ENCODE measurements at places on chromosomes 2 and 18. TPM values are rescaled to one million over a fixed set of nuclear protein-coding genes. Genes with fewer than 3 reads are reported as not detected.

The ACMSD gene
- total RNA-seq: not detected

- H3K27me3 ChIP-seq: no peaks in the 10 kb centered on the region
- H3K36me3 ChIP-seq: no peaks in the 10 kb centered on the region
- no peak overlapping the region for H3K4me3 ChIP-seq
- no peak overlapping the region for H3K27ac ChIP-seq
- H3K4me1 ChIP-seq: no peaks in the 10 kb centered on the region
- no peak for DNase-seq
Measured at GRCh38 chr2:15826273-15826717, 114.1 kb upstream of the MYCN start.

DNA sequence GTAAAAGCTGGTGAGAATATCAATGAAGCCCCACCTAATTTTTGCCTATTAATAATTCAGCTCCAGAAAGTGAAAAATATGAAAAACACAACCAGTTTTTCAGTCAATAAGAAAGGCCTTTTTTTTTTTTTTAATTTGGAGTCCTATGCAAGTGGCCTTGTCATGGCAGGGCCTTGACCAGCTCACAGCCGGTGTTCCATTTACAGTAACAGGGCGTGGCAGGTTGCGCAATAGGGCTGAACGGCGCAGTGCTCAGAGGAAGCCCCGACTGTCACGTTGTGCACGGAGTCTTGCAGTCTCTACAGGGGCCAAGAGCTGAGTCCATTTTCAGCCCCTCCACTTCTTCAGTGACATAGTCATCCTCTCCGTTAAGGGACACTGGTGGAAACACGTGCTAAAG, 184.1 kb upstream of the FN1 start:
- DNase-seq: no peak
- peaks cover 24% of the 10 kb centered on the region for H3K4me1 ChIP-seq
- no peak overlapping the region for H3K27ac ChIP-seq

DNA sequence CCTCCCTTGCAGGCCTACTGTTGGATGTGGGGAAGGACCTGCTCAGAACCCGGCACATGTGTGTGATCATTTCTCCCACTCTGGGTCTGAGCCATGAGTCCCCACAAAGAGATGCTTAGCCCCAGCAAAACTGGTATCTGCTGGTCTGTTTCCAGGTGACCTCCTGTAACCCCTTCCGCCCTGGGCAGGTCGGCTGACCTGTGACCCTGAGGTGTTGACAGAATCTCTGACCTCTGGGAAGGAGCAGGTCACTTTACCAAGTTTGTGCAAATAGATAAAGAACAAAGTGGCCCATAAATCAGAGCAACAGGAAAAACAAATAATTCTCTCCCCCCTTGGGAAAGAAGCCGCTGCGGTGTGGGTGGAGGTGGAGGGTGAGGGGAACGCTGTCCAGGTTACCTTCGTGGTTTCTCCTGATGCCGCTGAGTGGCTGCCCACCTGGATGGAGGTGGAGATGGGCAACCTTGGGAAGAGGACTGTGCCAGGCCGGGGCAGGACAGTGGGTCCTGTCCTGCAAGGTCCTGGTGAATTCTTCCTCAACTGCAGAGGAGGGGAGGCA, 174.0 kb upstream of the MYCN start:
- H3K27ac ChIP-seq: no peak overlapping the region
- no peak overlapping the region for H3K4me3 ChIP-seq
- no peaks in the 10 kb centered on the region for H3K4me1 ChIP-seq
- H3K27me3 ChIP-seq: no peaks in the 10 kb centered on the region
- no peaks in the 10 kb centered on the region for H3K36me3 ChIP-seq

GRCh38 chr18:42287047-42287446, 332.0 kb downstream of the PIK3C3 start:
- H3K27me3 ChIP-seq: no peaks in the 10 kb centered on the region
- DNase-seq: no peak
- no peak overlapping the region for H3K27ac ChIP-seq
- H3K4me3 ChIP-seq: no peak overlapping the region
- no peaks in the 10 kb centered on the region for H3K4me1 ChIP-seq

- peaks cover 40% of the 10 kb centered on the region for H3K36me3 ChIP-seq
- no peaks in the 10 kb centered on the region for H3K4me1 ChIP-seq
- no peak overlapping the region for H3K4me3 ChIP-seq
- H3K27me3 ChIP-seq: no peaks in the 10 kb centered on the region
Measured at GRCh38 chr2:29147963-29148362, 32.7 kb downstream of the CLIP4 start.

The NUP35 gene
- 8.3 TPM for total RNA-seq

The IL1R2 gene
- total RNA-seq: 0.88 TPM

The NFATC1 gene
- 6.2 TPM for total RNA-seq

DNA sequence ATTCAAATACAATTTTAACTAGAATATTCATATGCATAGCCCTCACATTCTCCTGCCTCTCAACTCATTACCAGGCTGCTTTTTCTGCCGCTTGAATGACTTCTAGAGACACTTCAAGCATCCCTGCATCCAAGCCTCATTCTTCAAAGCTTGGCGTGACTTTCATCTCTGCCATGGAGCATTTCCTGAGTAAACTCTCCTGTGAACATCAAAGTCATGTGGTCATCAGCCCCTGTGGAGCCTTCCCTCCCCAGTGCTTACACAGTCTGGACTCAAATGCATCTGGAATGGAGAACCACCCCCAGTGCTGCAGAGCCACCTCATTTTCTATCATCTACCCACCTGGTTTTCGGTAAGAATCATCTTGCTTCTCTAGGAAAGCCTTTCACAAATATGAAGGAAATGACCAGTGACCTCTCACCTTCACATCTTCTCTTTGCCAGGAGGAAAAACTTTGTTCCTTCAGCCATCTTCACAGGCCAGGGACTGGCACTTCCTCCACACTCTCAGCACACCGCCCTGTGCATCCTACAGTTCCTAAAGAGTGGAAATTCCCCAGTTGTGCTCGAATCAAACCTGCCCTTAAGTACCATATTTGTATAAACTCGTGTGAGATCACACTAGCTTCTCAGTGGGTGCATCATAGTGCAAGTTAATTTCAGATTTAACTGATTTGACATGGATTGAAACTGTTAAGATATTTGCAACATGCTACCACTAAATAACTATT, 116.4 kb downstream of the COL6A3 start:
- H3K4me3 ChIP-seq: no peak overlapping the region
- H3K4me1 ChIP-seq: peaks cover 50% of the 10 kb centered on the region
- H3K36me3 ChIP-seq: no peaks in the 10 kb centered on the region
- DNase-seq: no peak
- peak overlapping the region; percentile 86 for H3K27ac ChIP-seq

GRCh38 chr2:196944570-196944969, 18.1 kb upstream of the PGAP1 start:
- H3K4me3 ChIP-seq: no peak overlapping the region
- no peaks in the 10 kb centered on the region for H3K27me3 ChIP-seq
- DNase-seq: no peak
- H3K4me1 ChIP-seq: peaks cover 2% of the 10 kb centered on the region
- H3K27ac ChIP-seq: no peak overlapping the region

GRCh38 chr2:234447963-234448362, 48.9 kb downstream of the ARL4C start:
- H3K36me3 ChIP-seq: no peaks in the 10 kb centered on the region
- no peak for DNase-seq
- H3K4me3 ChIP-seq: no peak overlapping the region
- H3K27ac ChIP-seq: peak overlapping the region; percentile 80

DNA sequence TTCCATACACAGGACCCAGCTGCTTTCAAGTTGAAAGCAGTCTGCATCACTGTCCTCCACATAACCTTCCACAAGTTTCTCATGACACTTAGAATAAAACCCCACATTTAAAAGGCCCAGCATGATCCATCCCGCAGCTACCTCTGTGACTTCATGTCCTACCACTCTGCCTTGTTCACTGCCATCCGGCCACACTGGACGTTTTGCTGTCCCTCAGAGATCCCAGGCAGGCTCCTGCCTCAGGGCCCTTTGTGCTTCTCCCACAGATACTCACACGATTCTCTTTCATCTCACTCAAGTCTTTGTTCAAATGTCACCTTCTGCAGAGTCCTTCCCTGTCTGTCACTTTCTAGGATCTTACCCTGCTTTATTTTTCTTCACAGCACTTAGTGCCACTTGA, 232.9 kb upstream of the BOD1L2 start:
- no peak overlapping the region for H3K4me3 ChIP-seq
- H3K36me3 ChIP-seq: no peaks in the 10 kb centered on the region
- no peaks in the 10 kb centered on the region for H3K27me3 ChIP-seq
- DNase-seq: no peak
- no peak overlapping the region for H3K27ac ChIP-seq
- no peaks in the 10 kb centered on the region for H3K4me1 ChIP-seq

DNA sequence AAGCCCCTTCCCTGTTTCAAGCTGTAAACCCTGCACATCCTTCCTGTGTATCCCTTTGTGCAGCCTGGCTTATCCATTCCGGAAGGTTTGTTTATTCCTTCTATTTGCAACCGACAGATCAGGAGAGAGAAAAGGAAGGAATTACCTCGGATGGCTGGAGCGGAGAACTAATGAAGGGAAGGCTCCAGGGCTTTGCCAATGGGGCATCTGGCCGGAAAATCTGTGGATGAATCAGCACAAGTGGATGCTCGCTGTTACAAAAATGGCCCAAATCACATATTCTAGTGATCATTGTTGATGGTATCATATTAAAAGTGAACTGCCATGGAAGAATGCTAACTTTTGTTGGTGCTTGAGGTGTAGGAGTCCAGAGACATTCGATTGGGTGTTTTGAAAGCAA, 97.1 kb downstream of the AQP4 start:
- H3K36me3 ChIP-seq: no peaks in the 10 kb centered on the region
- no peaks in the 10 kb centered on the region for H3K27me3 ChIP-seq
- no peaks in the 10 kb centered on the region for H3K4me1 ChIP-seq
- no peak overlapping the region for H3K4me3 ChIP-seq

The CNDP2 gene
- 27.7 TPM for total RNA-seq

GRCh38 chr2:189960346-189960745, 102.2 kb downstream of the MSTN start:
- DNase-seq: no peak
- no peaks in the 10 kb centered on the region for H3K4me1 ChIP-seq
- H3K36me3 ChIP-seq: no peaks in the 10 kb centered on the region
- no peak overlapping the region for H3K4me3 ChIP-seq
